NK-92 treated with Interleukin-12 subunit alpha and Interleukin-12 subunit beta, amount 100 ng/mL, for 24 hours (cell line): ENCODE measurements at places on chromosomes 16 and 17.

DNA sequence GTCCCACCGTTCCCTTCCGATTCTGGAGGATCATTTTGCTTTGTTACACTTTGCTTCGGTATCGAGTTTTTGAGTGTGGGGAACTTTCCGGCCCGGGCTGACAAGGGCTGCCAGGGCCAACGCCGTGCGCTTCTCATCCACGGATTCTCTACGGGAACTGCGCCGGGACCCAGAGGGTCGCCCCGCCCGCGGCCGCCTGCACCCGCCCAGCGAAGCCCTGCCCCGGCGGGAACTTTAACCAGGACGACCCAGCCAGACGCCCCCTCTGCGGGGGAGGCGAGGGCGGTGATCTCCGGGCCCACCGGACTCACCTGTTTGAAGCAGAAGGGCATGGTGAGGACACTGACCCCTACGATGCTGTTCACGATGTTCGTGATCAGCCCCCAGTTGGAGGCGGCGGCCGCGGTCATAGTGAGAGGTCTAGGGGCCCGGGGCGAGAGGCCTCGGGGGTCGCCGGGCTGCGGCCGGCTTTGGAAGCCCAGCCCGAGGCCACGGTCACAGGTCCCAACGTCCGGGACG, 536 bp downstream of the SLC38A10 start:
- no peak for DNase-seq

- DNase-seq, result peak; percentile 48
Measured at GRCh38 chr16:89409161-89409711, 81.1 kb downstream of the ANKRD11 start.

DNA sequence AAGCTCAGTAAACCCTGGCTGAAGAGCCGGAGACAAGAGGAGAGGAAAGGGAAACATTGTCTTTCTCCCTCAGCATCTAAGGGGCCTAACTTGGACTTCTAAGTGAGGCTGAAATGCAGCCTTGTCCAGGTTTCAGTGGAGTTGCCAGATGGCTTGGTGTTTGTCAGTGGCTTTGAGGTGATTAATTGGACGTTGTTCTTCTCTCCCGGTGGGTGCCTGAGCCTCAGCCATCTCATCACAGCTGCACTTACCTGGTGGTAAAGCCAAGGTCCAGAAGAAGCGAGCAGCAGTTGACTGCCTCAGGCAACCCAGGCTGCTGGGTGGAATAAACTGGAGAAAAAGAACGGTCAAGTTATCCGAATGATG, 202.2 kb upstream of the NLRP1 start:
- DNase-seq, result no peak

- DNase-seq, result no peak
Measured at GRCh38 chr16:21222495-21223337, 10.8 kb upstream of the ANKS4B start.

- DNase-seq, result no peak
Measured at GRCh38 chr17:47902039-47902744, 6.2 kb downstream of the SP2 start.

DNA sequence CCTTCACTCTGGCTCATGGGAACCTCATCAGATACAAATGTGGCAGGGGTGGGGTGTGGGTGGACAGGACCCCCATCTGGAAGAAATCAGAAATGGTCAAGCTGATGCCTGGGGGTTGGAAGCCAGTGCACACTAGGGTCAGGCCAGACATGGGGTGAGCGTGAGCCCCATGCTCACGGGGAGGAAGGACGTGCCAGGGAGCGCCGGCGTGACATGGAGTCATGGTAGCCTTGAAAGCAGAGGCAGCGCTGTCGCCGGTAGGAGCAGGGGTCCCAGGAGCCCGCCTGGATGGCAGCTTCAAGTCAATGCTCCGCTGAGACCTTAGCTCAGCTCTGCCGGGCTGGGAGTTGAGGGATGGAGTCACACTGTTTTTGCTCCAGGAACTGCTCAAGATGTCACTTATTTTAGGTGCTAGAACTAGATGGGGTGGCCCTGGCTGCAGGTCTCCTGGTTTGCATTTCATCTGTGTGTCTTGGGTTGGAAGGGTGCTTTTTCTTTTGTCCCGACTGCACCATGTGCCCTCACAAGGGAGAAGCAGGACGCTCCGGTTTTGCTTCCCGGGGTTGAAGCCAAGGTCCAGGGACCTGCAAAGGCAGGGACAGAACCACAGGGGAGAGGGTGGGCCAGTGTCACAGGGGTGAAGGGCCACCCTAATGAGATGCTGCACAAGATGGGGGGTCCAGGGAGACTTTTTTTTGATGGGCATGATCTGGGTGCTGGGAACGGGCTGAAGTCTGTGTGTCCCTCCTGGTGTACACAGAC, 51.4 kb downstream of the USP22 start:
- no peak for DNase-seq

DNA sequence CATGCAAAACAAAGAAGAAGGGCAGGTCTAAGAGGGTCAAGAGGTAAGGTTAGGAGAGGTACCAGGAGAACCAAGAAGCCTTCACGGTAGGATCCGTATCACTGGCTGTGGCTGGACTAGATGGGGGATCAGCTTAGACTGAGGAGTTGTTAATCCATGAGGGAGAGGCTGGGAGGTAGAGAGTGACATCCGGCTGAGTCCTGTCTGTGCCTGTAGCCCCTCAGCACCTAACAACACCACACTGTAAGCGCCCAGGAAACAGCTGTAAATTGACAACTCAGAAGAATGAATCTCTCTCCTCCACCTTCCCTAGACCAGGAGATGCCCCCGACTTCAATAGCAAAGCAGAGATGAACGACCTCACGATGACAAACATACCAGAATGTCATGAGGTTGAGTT, 199.4 kb upstream of the RPL38 start:
- DNase-seq, result no peak

GRCh38 chr16:66699898-66700297, 3.4 kb upstream of the CMTM4 start:
- DNase-seq, result no peak

- no peak for DNase-seq
Measured at GRCh38 chr16:80990978-80991377, 15.7 kb downstream of the CMC2 start.
